ENCODE measurements at places on chromosomes 2 and 18.

DNA sequence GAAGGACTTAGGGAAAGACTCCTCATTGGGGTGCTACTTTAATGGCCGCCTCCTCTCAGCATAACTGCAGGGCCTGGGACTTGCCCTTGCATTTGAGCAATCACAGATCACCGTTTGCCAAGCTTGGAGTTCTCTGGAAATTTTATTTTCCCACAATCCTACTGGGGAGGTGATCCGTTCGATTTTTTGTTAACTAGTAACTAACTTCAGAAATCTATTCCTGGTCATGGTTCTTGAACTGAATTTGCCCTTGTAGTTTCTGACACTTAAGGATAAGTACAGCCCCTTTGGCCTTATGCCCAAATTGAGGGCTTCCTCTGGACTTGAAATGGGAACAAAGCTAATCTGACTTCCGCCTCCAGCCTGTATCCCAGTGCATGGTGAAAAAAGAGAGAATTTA is 60.5 kb upstream of the ST3GAL5 start:
- DNase-seq: no peak

DNA sequence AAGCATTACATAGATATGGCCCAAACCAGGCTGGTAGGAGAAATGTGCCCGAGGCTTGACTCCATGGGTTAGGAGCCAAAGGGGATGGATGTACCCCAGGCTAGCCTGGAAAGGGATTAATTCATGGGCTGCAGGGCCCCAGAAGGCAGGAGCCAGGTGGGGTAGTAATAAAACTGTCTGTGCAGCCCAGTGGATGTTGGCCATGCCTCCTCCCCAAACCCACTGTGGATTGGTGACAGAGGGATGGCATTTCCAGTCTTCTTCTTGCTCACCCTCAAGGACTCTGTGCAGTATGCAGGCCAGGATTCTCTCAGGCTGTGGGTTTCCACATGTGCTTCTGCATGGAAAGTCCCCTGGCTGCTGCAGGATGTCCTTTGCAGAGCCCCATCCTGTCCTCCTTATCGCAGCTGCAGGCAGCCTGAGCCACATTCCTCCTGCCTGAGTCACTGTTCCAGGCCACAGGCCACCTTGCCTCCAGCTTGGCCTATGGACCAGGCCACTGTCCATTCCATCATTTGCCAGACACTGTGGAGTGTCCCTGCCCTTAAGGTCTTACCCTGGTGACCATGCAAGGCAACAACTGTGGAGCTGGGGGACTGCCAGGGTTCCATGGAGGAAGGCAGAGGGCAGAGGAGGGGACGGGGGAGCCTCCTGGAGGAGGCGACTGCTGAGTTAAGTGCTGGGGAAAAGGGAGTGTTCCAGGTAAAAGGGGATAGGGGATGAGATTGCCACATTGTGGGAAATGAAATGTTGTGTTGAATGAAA is 38.9 kb downstream of the INO80C start:
- DNase-seq: no peak

- DNase-seq: no peak
These were observed 21.9 kb upstream of the CERS6 start for GRCh38 chr2:168434146-168434545.

- no peak for DNase-seq
These were observed 99.2 kb upstream of the LHCGR start for GRCh38 chr2:48854681-48855080.

- DNase-seq: no peak
These were observed 178.1 kb downstream of the SLC8A1 start for GRCh38 chr2:40273734-40274182.

- DNase-seq: no peak
These were observed 55.7 kb downstream of the RTTN start for GRCh38 chr18:70149616-70150301.

DNA sequence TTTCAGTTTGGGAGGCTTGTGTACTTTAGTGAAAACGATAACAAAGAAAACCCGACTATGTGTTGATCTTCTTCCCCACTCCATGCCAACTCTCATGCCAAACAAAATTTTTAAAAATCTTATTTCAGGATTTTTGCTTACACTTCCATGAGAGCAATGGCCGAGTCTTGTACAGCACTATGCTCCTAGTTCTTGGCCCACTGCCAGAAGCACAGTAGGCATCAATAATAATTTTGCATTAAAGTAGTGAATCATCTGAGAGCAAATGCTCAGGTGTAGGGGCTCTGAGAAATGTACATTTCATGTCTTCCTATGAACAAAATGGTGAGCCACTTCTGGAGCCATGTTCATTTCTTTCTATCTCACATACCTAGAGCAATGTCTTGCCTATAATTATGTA is 62.2 kb downstream of the MAP3K19 start:
- no peak for DNase-seq

GRCh38 chr18:12236141-12236540 is 18.0 kb upstream of the CIDEA start:
- no peak for DNase-seq

Measured in activated T-helper 9 cell treated with anti-CD3 and anti-CD28 coated beads, Interleukin-2, amount 50 U/mL, for 16 hours (primary cell).